ENCODE measurements at places on chromosomes 7 and 10. TPM values are rescaled to one million over a fixed set of nuclear protein-coding genes. Genes with fewer than 3 reads are reported as not detected.

The TDRD1 gene
- under 0.01 TPM for total RNA-seq

The PTPN20 gene
- total RNA-seq, result 1.1 TPM

The AHCYL2 gene
- 25.6 TPM for total RNA-seq

The DYDC2 gene
- total RNA-seq, result not detected

The GPNMB gene
- 0.68 TPM for total RNA-seq

The NOS3 gene
- total RNA-seq, result 33.4 TPM

The COL28A1 gene
- not detected for total RNA-seq

Measured in dermis blood vessel endothelial cell (primary cell).